G401 (cell line): ENCODE measurements at places on chromosomes 11 and 22. TPM values are rescaled to one million over a fixed set of nuclear protein-coding genes. Genes with fewer than 3 reads are reported as not detected.

DNA sequence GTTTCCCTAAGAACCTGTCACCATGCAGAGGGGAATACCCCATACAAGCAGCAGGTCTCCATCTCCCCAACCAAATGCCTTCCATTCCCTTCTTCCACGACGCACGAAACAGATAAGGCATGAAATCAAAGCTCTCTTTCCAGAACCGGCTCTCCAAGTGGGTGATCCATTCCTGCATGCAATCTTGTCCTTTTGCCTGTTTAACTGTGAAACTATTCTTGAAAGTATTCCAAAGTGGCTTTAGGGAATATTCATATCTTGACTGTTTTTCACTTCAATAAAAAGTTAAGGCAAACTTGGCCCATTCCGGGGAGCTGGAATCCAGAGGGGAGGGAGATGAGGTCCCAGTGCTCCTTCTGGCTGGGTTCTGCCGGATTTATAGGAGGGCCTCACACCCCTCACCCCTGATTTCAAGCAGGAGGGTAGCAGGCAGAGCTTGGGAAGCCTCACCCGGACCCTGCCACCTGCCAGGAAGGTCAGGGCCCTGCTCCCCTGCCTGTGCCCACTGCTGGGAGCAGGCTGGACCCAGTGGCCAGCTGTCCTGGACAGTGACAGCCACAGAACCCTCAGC, 60.9 kb downstream of the SCGB1A1 start:
- peak; percentile 37 for DNase-seq

- no peak for DNase-seq
Measured at GRCh38 chr11:126332221-126332711, 23.2 kb upstream of the ST3GAL4 start.

DNA sequence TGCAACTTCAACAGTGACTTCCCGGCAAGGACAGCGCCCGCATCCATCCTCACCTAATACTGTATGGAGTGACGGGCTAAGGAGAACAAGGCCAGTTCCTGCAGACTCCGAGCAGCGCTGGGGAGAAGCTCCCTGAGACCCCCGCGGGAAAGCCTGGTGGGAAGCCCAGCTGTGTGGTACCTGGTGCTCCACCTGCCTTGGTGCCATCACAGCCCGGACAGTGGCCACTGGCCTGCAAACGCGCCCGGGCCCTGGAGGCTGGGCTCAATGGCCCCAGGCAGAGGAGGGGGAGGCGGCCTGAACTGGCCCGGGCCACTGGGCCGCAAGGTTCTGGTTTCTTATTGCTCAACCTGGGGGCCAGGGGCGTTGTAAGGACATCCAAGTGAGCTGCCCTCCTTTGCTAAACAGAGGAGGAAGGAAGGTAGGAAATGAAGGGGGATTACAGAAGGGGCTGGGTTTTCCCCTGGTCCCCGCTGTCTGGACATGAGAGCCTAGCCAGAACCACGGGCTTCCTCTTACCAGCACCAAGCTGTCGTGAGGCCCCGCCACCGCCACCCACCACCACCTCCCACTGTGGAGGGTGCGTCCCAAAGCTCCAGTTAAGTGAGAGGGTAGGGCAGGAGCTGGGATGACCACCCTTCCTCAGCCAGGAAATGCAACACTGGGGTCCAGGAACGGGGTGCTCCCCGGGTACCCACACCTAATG, 8.5 kb upstream of the CDC42BPG start:
- DNase-seq, result no peak

- no peak for DNase-seq
Measured at GRCh38 chr11:2342981-2343380, 34.1 kb upstream of the CD81 start.

DNA sequence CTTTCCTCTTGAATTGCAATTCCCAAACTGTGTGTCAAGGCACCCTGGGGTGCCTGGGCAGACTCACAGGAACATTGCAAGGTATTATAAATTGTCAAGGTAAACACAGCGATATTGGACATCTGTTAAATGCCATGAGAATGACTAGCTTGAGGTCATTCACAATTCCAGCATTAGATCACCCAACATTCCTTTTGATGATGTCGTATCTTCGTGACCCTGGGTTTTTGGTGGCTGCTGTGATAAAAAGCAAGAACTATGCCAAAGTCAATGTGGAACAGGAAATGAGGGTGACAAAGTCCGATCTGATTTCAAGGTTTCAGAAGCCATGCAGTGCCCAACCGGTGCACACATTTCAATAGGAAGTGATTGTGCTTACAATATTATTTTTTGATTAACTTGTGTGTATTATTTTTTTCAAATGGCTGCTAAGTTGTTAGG, 458.4 kb downstream of the MIAT start:
- no peak for DNase-seq

GRCh38 chr22:49930596-49931412, 12.4 kb downstream of the CRELD2 start:
- DNase-seq, result peak; percentile 74

ZP1 gene
- not detected in 2 replicates for total RNA-seq

XKR3 gene
- total RNA-seq, result not detected in 2 replicates

MARK2 gene
- 21.0 and 22.5 TPM in 2 replicates for total RNA-seq
